ENCODE measurements at places on chromosomes 2 and 18. TPM values are rescaled to one million over a fixed set of nuclear protein-coding genes. Genes with fewer than 3 reads are reported as not detected.
A peak's percentile ranks its signal among the peaks of the same experiment; 100 is the strongest.

- no peak for DNase-seq
Measured at GRCh38 chr2:239179851-239180371, 220.9 kb downstream of the HDAC4 start.

DNA sequence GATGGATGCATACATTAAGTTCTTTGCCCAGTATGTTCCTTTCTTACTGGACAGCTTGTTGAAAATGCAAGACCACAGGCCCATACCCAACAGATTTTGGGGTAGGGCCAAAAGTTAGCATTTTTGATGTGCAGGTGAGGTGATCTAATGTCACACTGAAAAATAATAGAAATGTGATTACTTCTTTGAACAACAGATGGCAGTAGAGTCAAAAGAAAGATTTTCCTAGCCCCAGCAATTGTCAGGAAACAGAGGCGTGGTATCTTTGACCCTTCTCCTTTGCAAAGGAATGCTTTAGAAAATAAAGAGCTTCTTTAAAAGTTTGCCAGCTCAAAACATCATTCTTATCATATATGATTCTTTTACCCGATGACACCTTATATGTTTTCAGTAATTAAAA is 343.6 kb upstream of the SYT4 start:
- no peak for DNase-seq

DNA sequence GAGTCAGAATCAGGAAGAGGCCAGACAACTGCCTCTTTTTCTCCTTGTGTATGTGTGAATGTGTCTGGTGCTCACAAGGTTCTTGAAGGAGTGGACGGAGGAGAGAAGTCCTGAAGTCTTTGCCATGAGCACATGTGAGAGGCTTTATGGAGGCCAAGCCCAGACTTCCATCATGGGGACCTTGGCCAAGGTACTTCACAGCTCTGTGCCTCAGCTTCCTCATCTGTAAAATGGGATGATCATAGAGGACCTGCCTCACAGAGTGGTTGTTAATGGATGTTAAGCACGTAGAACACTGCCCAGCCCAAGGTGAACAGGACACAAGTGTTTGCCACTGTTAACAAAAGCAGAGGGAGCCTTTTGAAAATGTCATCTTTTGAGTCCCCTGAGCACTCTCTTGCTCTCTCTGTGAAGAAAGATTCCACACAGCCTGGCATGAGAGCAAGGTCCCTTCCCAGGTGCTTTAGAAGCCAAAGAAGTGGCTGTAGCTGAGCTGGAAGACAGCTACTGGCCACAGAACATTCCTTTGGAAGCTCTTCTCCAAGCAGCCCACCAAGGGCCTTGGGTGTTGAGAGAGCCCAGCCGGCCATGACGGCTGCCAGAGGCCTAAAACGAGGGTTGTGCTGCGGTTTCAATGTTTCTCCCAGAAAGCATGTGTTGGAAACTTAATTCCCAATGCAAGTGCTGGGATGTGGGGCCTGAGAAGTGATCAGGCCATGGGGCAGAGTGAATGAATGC is 41.8 kb upstream of the ASPRV1 start:
- DNase-seq, result no peak

GRCh38 chr18:3612315-3612714 is 162.3 kb downstream of the TGIF1 start:
- DNase-seq, result no peak

GRCh38 chr2:11901351-11902069 is 155.1 kb downstream of the LPIN1 start:
- DNase-seq, result no peak

GRCh38 chr18:58105888-58106260 is 61.8 kb downstream of the NEDD4L start:
- DNase-seq, result no peak

DNA sequence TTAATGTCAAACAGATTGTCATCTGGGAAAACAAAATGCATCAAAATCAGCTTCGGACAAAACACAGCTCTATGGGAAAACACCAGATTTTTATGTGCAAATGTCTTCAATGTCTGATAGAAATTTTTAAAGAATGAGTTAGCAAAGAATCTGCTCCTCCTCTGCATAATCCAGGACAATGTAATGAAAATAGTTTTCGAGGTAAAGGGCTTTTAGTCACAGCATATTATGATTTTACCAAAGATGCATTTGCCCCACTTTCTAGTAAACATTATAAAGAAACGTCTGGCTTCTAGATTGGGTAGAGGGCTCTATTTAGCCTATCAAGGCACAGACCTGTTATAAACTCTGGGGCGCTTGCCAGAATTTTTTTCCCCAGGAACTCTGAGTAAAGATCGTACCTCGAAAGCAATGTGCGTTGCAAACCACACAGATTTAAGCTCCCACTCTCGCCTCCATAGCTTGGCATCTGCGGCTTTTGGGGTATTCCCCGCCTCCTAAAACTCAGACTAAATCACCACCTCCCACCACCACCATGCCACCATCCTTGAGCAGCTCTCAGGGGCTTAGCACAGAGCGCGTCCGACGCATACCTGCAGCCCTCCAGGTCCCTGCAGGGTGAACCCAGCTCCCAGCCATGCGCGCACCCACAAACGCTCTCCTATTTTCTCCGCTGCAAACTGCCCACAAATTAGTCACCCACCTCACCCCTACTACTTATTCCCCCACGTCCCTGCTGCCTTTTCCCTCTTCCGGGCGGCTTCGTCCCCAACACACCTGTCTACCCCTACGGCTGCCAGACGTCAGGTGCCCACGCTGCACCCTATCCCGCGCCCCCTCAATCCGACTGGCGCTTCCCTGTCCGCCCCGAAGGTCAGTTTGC is 829 bp downstream of the ACVR1C start:
- peak; percentile 18 for DNase-seq

DNA sequence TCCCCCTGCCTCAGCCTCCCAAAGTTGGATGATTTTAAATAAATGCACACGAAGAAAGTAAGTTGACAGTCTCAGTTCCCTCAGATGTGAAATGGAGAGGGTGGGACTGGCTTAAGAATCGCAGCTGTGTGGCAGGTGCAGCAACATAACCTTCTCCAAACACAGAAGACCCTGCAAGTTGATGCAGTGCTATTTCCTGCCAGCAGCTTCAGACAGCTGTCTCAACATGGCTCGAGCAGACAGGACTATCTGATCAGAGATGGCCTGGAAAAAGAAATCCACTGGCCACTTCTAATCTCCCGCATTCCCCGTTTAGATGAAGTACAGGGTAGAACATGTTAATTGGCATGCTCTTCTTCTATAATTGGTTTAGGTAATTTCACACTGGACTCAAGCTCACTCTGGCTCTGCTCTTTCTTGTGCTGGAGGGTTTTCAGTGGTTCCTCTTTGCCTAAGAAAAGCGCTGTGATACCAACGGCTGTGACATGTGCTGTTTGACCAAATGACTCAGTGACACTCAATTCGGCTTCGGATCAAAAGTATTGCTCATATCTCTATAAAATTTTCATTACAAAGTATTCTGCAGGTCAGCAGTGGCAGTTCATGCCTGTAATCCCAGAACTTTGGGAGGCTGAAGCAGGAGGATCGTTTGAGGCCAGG is 40.2 kb downstream of the MYOM1 start:
- DNase-seq, result no peak

DNA sequence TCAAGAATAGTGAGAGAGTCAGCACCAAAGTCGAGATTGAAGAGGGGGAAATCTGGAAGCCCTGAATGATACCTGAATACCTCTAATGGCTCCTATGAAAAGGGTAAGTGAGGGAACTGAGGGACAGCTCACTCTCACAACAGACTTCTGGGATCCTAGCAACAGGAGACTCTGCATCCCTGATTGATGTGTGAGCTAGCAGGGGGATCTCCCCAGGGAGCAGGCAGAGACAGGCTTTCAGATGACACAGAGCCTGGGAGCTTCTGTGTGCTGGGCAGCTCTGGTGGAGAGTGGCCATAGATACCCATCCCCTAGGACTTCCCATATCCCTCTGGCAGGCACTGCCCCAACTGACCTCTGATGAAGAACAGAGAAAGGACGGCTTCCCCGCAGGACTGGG is 206.2 kb downstream of the EXOC6B start:
- DNase-seq, result no peak

DNA sequence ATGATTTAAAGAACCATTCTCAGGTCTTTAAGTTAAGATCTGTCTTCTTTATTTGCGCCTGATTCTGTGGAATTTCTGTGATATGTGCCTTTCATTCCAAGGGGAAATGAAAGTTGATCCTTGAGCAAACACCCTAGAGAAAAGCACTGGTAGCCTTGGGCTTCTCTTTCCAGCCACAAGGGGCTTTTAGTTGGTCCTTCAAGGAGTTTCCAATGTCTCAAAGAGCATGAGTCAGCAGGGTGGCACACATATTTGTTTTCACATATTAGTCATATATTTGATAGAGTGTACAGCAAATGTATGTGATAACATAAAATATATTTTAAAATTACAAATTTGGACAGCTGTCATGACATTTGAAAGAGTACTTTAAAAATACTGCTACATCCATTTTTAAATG is 339.5 kb downstream of the TXNL1 start:
- DNase-seq, result no peak

- no peak for DNase-seq
Measured at GRCh38 chr2:65382323-65382722, 50.1 kb downstream of the SPRED2 start.

DNA sequence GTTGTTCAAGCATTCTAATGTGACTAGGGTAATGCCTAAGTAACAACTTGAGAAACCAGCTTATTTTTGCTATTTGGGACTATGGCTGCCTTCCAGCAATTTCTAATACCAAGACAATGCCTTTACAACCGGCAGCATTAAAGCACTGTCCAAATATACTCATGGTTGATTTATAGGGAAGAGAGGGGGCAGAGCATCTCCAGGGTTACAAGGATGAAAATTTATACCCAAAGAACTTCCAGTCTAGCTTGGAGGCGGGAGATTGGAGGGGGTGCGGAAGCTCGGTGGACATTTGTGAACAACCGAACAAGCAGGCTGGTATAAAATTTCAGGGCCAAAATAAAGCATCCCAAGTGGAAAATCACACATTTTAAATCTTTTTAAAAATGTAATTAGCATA is 294.9 kb upstream of the STON1 start:
- DNase-seq, result no peak

GRCh38 chr18:5097116-5097703 is 99.8 kb downstream of the AKAIN1 start:
- no peak for DNase-seq

- DNase-seq, result no peak
Measured at GRCh38 chr2:5723791-5724735, 31.9 kb downstream of the SOX11 start.

DNA sequence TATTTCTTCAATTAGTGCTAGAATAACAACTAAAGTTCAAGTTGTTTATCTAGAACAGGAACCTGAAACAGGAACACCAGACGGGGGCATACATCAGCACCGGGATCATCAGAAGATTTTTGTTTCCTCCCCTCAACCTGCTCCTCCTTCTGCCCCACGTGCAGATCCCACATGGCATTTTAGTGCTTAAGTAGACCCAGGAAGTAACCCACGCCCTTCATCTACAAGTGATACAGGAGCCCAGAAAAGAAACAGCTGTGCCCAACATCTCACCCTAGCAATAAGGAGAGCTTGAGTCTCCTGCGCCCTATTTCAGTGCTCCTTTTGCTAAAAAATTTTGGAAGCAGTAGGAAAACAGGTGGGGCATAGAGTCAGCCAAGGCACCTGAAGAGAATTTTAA is 5.2 kb downstream of the ZNF385B start:
- DNase-seq, result no peak

DNA sequence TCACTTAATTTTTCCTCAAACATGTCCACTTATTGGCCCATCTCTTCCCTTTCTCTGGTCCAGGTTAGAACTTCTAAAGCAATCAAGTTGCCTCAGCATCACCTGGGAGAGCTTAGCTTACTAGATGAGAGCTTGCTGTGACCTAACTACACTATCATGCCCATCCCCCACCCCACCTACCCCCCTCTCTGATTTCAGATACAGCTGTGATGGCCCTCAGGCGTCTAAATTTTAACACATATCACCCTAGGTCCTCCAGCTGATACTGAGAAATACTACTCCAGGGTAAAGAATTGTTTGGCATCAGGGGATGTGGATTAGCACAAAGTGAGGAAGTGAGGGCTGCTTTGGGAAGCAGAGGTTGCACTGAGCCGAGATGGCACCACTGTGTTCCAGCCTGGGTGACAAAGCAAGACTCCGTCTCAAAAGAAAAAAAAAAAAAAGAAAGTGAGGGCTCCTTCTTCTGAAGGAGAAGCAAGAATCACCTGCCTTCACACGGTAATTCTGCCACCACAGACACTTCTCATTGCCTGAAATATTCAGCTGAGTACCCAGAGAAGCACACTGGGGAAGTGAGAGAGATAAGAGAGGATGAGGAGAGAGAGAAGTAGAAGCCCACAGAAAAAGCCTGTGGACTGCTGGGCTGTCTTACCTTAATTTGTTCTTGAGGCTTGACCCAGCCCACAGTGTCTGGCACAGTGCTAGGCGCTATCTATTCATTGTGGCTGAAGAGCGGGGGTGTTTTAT is 263.4 kb downstream of the ASXL3 start:
- DNase-seq, result no peak

DNA sequence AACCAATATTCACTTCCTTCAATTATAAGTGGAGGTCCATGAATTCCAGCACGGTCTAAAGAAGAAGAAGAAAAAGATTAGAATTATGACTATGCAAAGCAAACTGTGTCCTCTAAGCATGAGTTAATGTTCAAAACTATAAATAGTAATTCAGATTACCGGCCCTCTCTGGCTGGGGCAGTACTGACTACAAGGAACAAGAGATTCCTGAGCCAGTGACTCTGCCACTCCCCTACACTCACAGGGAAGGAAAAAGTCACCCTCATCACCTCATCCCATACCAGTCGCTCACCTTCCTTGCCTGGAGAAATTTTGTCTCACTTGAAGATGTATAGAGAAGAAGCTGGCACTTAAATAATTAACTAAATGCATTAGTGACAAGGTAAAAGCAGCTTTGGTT is 56.5 kb upstream of the CD302 start:
- no peak for DNase-seq

DNA sequence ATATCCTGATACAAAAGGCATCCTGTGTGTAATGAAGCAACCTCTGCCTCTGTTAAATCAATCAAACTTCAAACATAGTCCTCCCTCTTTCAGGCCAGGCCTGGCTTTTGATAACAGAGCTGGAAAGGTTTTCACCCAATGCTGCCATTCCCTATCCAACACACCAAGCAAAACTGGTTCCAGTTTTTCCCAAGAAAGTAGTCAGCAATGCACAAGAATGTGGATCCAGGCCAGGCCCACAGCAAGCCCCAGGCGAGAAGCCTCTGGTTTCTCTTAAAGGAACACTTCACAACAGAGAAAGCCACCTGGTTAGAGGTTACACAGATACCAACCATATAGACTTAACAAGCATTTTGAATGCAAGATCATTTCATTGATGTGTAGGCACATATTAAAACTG is 49.2 kb upstream of the CCDC150 start:
- DNase-seq, result no peak

Gene PARD6G
- 0.16 TPM for polyA plus RNA-seq

Gene ALPG
- not detected for polyA plus RNA-seq

Gene RAB6C
- polyA plus RNA-seq, result not detected

Gene RNF125
- 60.9 TPM for polyA plus RNA-seq

Gene UGT1A3
- polyA plus RNA-seq, result not detected

Gene IGFBP2
- 0.15 TPM for polyA plus RNA-seq

Gene NPPC
- not detected for polyA plus RNA-seq

Gene REG3A
- not detected for polyA plus RNA-seq

Gene RUFY4
- polyA plus RNA-seq, result not detected

Gene SIX2
- not detected for polyA plus RNA-seq

Gene CPO
- polyA plus RNA-seq, result not detected
